Vagina (tissue), 2 donors: ENCODE measurements at places on chromosomes 13 and 19. TPM values are rescaled to one million over a fixed set of nuclear protein-coding genes. Genes with fewer than 3 reads are reported as not detected.

GRCh38 chr19:17520865-17521264 lies 9.4 kb downstream of the PGLS start:
- no peaks in the 10 kb centered on the region for H3K27me3 ChIP-seq
- DNase-seq, result no peak
- H3K4me3 ChIP-seq, result no peak overlapping the region
- H3K4me1 ChIP-seq, result no peaks in the 10 kb centered on the region
- no peaks in the 10 kb centered on the region for H3K36me3 ChIP-seq
- H3K27ac ChIP-seq, result no peak overlapping the region

DNA sequence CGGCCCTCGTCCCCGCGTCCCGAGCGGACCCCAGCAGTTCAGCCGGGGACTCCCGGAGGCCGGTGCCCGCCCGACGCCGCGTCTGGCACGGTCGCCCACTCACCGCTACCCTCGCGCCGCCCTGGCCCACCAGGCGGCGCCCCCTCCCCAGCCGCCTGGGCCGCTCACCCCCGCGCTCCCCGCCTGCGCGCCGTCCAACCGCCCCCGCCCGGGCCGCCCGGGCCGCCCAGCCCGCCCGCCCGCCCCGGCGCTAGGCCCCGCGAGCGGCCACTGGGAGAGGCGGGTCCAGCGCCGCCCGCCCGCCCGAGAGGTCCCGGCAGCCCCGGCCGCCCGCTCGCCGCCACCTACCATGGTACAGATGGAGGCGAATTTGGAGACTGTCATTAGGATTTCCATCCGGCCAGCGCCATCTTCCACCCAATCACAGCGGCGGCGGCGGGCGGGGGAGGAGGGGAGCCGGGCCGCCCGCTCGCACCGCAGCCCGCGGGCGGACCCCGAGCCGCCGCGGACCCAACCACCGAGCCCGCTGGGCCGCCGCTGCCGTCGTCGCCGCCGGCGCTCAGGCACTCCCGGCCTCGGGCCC lies at the start of gene USP12:
Gene USP12 (minus strand): TSS at position 568 of the 583 bp plus-strand sequence. CDS start 172 bp downstream, at position 396.
- H3K36me3 ChIP-seq, result no peaks in the 10 kb centered on the region
- H3K4me3 ChIP-seq, result peak within 1 kb of the TSS; percentile 98
- peak within 1 kb of the TSS; percentile 96 for H3K27ac ChIP-seq
- no peak for DNase-seq
- peaks cover 33% of the 10 kb centered on the region for H3K4me1 ChIP-seq

C19orf38 gene
- 2.5 TPM for total RNA-seq

GRCh38 chr19:1206864-1207450 lies 1.4 kb downstream of the STK11 start:
- H3K4me1 ChIP-seq, result peaks cover 60% of the 10 kb centered on the region
- DNase-seq, result no peak
- no peaks in the 10 kb centered on the region for H3K27me3 ChIP-seq
- peak overlapping the region; percentile 79 for H3K27ac ChIP-seq

DNA sequence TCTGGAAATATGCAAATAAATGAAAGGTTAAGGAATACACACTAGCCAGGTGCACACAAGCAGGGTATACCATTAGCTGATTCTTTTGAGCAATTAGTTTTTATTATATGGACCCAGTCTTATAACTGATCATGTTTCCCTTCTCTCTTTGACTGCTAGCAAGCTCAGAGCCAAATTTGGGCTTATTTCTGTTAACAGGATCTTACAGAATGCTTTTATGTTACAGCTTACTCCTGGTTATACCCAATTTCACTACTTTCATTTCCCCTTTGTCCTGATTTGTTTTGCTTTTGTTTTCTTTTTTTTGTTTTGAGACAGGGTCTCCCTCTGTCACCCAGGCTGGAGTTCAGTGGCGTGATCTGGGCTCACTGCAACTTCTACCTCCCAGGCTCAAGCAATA lies 12.9 kb upstream of the TPT1 start:
- no peaks in the 10 kb centered on the region for H3K27me3 ChIP-seq
- no peak overlapping the region for H3K27ac ChIP-seq
- no peak overlapping the region for H3K4me3 ChIP-seq
- peaks cover 36% of the 10 kb centered on the region for H3K36me3 ChIP-seq

GRCh38 chr19:963486-963951 lies 20.6 kb upstream of the WDR18 start:
- H3K27me3 ChIP-seq, result no peaks in the 10 kb centered on the region
- no peak overlapping the region for H3K4me3 ChIP-seq
- H3K4me1 ChIP-seq, result no peaks in the 10 kb centered on the region
- no peaks in the 10 kb centered on the region for H3K36me3 ChIP-seq
- no peak overlapping the region for H3K27ac ChIP-seq

DNA sequence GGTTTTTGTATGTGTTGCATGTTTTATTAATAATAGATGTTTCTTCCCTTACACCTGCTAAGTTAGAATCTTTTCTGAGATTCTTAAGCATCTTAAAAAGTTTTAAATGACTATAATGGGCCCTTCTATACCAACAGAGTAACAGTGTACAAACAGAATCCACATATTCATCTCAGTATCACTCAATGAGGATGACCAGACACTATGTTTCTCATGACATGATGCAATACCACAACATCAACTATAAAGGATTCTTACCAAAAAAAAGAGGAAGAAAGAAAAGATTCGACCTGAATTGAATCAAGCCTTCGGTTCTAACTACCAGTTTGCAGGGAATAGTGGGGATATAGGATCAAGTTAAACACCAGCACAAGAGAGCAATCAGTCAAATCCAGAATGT lies 56.5 kb downstream of the INTS6 start:
- no peak overlapping the region for H3K4me3 ChIP-seq
- no peak for DNase-seq
- peak overlapping the region; percentile 33 for H3K27ac ChIP-seq
- peaks cover 19% of the 10 kb centered on the region for H3K4me1 ChIP-seq

KIR2DL3 gene
- not detected for total RNA-seq

KIRREL2 gene
- total RNA-seq, result not detected

CXCL17 gene
- total RNA-seq, result 2.9 TPM

GRCh38 chr19:43467276-43467675 lies 1.9 kb upstream of the LYPD3 start:
- no peak overlapping the region for H3K27ac ChIP-seq
- no peak for DNase-seq
- peaks cover 25% of the 10 kb centered on the region for H3K4me1 ChIP-seq
- no peaks in the 10 kb centered on the region for H3K27me3 ChIP-seq
- no peak overlapping the region for H3K4me3 ChIP-seq

DNA sequence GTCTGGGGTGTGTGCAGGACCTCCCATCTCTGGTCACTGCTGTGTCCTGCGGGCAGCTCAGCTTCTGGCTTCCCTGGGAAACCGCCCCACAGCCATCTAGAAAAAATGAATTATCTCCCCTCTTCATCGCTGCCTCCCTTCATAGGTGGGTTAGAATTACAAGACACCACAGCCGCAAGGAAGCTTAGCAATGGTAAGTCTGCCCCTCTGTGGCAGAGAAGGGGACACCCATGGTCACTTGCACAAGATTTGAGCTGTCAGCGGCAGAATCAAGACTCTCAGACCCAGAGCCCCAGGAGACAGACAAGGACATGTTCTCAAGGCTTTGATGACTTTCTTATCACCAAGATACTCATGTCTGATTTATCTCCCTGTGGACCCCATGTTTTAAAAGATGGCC lies 110.8 kb upstream of the PABPC3 start:
- no peak overlapping the region for H3K4me3 ChIP-seq
- DNase-seq, result no peak
- H3K4me1 ChIP-seq, result no peaks in the 10 kb centered on the region
- H3K27ac ChIP-seq, result no peak overlapping the region

LACC1 gene
- total RNA-seq, result 2.9 TPM

DNA sequence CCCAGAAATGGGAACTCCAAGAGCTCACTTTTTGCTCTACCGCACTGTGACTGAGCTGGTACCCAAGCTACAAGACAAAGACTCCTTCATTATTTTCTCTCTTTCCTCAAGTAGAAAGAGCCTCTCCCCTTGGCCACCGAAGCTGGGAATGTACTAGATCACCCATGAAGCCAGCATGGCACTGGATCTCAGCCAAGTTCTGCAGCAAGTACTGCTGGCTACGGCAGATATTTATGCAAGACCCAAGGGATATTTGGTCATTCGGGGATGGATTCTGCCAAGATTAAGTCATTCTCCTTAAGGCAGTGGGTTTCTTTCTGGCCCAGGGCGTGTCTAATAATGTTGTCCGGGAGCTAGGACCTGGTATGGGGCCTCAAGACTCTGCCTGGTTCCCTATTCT lies 633.5 kb downstream of the SLITRK1 start:
- H3K36me3 ChIP-seq, result no peaks in the 10 kb centered on the region
- H3K4me1 ChIP-seq, result no peaks in the 10 kb centered on the region
- H3K27ac ChIP-seq, result no peak overlapping the region
- H3K27me3 ChIP-seq, result no peaks in the 10 kb centered on the region

DNA sequence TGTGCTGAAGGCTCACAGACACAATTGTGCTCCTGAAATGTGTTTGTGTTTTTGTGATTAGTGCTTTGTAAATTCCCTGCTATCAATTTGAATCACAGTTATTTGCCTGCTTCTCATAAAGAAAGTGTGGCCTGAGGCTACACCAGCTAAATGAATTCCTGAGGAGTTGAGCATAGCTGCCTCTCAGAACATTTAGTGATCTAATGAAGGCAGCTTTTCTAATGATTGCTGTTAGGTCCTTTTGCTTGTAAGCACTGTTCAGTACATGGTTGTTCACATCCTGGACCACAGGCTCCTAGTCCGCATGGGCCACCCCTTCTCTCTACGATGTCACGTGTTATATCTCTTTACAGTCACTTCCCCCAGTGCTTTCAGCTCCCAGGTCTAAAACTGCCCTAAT lies 238.2 kb downstream of the B3GLCT start:
- no peak for DNase-seq
- H3K27me3 ChIP-seq, result no peaks in the 10 kb centered on the region
- H3K27ac ChIP-seq, result no peak overlapping the region
- H3K4me1 ChIP-seq, result no peaks in the 10 kb centered on the region
- no peaks in the 10 kb centered on the region for H3K36me3 ChIP-seq

DNA sequence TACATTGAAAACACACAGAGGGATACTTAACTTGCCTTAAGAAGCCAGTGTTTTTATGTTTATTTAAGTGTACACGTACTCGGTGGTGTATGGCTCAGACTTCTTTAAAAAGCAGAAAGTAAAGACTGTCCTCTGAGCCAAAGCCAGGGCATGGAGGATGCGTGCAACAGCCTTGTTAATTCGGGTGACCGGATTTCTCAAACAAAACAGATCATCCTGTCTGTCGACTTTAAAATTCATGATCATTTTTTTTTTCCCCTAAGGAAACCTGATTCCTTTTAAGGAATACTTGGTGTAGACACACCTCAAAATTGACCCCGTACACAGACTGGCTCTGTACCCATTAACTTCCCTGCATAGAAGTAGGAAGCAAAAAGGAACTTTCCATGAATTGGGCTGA lies 124.7 kb upstream of the RNF113B start:
- no peak overlapping the region for H3K4me3 ChIP-seq
- no peaks in the 10 kb centered on the region for H3K27me3 ChIP-seq
- peaks cover 42% of the 10 kb centered on the region for H3K4me1 ChIP-seq
- H3K27ac ChIP-seq, result peak overlapping the region; percentile 60

SPRYD7 gene
- 5.4 TPM for total RNA-seq

DNA sequence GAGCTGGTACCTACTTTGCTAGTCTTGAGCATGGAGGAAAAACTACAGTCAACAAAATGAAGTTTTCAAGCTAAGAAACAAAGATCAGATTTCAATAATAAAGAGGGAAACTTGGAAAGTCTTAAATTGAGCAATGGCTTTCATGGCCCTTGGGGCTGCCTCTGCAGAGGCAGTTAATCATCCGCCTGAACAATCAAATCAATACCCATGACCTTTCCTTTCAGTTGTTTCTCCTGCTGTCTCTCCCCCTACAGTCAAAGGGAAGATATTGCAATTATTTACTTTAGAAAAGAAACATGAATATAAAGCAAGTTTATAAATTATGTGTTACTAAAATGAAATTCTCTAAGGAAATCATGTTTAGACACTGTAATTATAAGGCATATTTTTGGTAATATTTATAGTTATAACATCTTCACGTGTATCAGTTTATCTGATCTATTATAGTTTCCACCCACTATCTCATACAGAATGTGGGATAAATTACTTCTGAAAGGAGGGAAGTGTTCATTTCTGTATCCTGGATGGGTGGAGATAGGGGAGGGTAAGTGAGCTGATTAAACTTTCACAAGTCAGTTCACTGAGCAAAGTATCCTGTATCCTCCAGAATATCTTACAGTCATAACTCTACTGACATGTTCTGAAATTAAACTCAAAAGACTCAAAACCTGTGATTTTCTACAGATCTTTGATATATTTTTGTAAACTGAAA lies 72.4 kb upstream of the TSC22D1 start:
- no peaks in the 10 kb centered on the region for H3K27me3 ChIP-seq
- no peak overlapping the region for H3K4me3 ChIP-seq
- no peak overlapping the region for H3K27ac ChIP-seq
- no peak for DNase-seq

GRCh38 chr19:48279747-48280146 lies 9.9 kb downstream of the ZNF114 start:
- no peak overlapping the region for H3K27ac ChIP-seq
- DNase-seq, result no peak
- no peaks in the 10 kb centered on the region for H3K4me1 ChIP-seq
- no peaks in the 10 kb centered on the region for H3K36me3 ChIP-seq
- H3K27me3 ChIP-seq, result no peaks in the 10 kb centered on the region

DNA sequence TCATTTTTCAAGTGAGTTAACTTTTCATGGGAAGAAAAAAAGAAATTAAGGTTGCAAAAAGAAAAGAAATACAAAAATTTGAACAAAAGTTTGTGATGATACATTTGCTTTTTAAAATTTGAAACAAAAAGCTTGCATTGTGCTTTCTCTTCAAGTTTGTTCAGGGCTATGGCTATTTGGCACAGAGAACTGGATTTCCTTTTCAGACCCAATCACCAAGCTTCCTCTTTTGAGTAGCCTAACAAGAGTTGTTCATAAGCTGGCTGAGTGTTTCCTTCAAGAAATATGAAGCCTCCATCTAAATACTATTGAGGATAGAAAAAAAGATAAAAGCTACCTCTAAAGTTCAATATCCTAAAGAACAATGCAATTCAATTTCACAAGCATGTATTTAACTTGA lies 787.8 kb downstream of the LIG4 start:
- H3K36me3 ChIP-seq, result no peaks in the 10 kb centered on the region
- no peaks in the 10 kb centered on the region for H3K4me1 ChIP-seq
- no peak for DNase-seq
- H3K27me3 ChIP-seq, result no peaks in the 10 kb centered on the region

DNA sequence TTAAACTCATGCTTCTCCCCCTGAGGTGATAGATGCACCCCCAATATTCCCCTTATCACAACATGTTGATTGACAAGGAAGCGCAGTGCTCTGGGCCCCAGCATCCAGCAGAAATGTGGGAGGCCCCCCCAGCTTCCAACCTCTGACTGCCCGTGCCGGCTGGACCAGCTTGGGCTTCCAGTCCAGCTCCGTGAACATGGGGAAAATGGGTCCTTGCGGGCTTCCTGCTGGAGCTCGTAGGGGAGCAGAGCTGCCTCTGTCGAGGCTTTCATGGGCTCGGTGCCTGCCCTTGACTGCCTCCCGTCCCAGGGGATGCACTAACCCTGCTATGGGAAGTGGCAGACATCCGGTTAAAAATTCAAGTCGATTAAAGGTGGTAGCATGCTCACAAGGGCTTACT lies 188.9 kb downstream of the COL4A1 start:
- H3K27me3 ChIP-seq, result no peaks in the 10 kb centered on the region
- H3K4me1 ChIP-seq, result no peaks in the 10 kb centered on the region
- H3K27ac ChIP-seq, result no peak overlapping the region
- no peaks in the 10 kb centered on the region for H3K36me3 ChIP-seq
- peak; percentile 85 for DNase-seq

GRCh38 chr13:29709407-29710069 lies 114.0 kb upstream of the SLC7A1 start:
- H3K27me3 ChIP-seq, result no peaks in the 10 kb centered on the region
- no peaks in the 10 kb centered on the region for H3K36me3 ChIP-seq
- H3K4me1 ChIP-seq, result no peaks in the 10 kb centered on the region
- H3K27ac ChIP-seq, result no peak overlapping the region
- no peak overlapping the region for H3K4me3 ChIP-seq
- DNase-seq, result no peak
